ENCODE measurements at places on chromosomes 2 and 18.

- H3K4me1 ChIP-seq: no peaks in the 10 kb centered on the region
- no peak overlapping the region for H3K27ac ChIP-seq
- H3K27me3 ChIP-seq: no peaks in the 10 kb centered on the region
- no peak overlapping the region for H3K4me3 ChIP-seq
- H3K36me3 ChIP-seq: peaks cover 26% of the 10 kb centered on the region
Measured at GRCh38 chr18:79354350-79354749, 41.4 kb upstream of the NFATC1 start.

GRCh38 chr18:78448106-78448505 lies 531.5 kb upstream of the SALL3 start:
- no peak for DNase-seq
- H3K36me3 ChIP-seq: no peaks in the 10 kb centered on the region
- no peak overlapping the region for H3K27ac ChIP-seq

DNA sequence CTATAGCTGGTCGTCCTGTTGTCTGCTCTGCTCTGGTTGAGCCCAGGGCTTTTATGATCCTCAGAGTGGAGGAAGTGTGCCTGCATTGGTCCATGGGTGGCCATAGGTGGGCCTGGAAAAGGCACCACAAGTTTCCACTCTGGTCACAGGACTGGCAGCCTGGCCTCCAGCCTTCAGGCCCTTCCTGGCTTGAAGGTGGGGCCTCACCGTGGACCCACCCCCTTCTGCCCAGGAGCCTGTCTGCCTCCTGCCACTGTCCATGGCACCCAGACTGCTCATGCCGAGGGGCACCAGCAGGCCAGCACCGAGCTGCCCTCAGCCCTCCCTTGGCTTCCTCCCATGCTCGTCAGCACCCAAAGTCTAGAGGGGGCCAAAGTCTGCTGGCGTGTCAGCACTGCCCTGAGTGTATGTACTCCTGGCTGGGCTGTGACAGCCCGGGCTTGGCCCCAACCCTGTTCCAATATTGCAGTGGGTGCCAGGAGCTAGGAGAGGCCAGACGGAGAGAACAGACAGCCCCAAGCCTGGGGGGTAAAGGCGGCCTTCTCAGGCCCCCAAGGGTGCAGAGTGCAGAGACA lies 529.4 kb downstream of the DCC start:
- H3K4me1 ChIP-seq: no peaks in the 10 kb centered on the region
- no peak overlapping the region for H3K4me3 ChIP-seq
- no peaks in the 10 kb centered on the region for H3K27me3 ChIP-seq
- H3K27ac ChIP-seq: no peak overlapping the region

GRCh38 chr2:170369894-170370293 lies 191.9 kb downstream of the MYO3B start:
- no peaks in the 10 kb centered on the region for H3K27me3 ChIP-seq
- H3K27ac ChIP-seq: no peak overlapping the region
- H3K4me1 ChIP-seq: no peaks in the 10 kb centered on the region
- no peak for DNase-seq
- H3K4me3 ChIP-seq: no peak overlapping the region
- no peaks in the 10 kb centered on the region for H3K36me3 ChIP-seq

Measured in upper lobe of left lung (tissue), 6 donors.